Liver (tissue), 10 donors: ENCODE measurements at places on chromosomes 1 and 21. TPM values are rescaled to one million over a fixed set of nuclear protein-coding genes. Genes with fewer than 3 reads are reported as not detected.
A peak's percentile ranks its signal among the peaks of the same experiment; 100 is the strongest.

GRCh38 chr1:212286556-212287131, 1.4 kb downstream of the PPP2R5A start:
- no peak for DNase-seq

- DNase-seq: peak; percentile 46
Measured at GRCh38 chr1:28437924-28438699, 67.7 kb upstream of the RCC1 start.

The DMBX1 gene
- total RNA-seq: not detected

DNA sequence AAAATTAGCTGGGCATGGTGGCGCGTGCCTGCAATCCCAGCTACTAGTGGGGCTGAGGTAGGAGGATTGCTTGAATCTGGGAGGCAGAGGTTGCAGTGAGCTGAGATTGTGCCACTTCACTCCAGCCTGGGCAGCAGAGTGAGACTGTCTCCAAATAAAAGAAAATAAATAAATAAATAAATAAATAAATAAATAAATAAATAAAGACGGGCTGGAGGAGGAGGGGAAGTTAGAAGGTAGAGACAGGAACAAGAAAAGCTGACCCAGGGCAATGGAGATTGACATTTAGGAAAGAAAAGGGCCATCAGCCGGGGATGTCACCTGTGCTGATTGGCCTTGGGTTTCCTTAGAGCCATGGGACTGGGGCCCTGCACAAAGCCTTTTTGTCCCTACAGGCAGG, 153.7 kb upstream of the IGSF21 start:
- no peak for DNase-seq

GRCh38 chr21:21076491-21076890, 78.3 kb downstream of the NCAM2 start:
- no peak for DNase-seq

DNA sequence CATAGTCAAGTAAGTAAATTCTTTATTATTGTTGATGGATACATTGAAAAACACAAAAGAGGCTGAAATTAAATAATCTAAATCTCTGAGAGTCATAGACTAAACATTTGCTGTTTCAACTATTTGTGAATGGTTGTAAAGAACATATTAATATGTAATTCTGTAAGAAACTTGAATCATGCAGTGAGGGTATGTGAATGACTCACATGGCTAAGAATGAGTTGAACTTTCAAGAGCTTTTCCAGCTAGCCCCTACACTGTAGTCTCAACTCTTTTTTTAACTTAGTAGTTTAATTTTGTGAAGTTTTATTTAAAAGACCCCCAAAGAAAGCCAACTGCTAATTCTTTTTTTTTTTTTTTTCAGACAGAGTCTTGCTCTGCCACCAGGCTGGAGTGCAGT, 588.1 kb downstream of the DPYD start:
- DNase-seq: no peak

DNA sequence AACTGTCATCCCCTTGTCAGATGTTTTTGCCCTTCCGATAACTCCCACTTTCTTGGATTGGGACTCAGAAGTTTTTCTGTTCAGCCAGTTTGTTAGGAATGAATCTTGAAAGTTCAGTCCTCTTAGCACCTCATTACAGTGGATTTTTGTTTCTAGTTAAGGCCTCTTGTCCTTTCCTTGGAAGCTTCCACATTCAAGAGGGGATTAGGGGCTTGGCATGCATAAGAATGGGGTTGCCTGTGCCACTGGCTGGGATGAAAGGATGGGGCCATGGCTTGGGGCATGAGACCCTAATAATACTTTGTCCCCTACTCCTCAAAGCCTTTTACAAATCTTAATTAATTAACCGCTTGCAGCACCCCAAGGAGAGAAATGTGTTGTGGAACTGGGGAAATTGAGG, 2.4 kb upstream of the DHDDS start:
- no peak for DNase-seq

GRCh38 chr1:88595355-88596002, 88.6 kb upstream of the PKN2 start:
- DNase-seq: no peak

- no peak for DNase-seq
Measured at GRCh38 chr21:19565587-19565986, 1162.0 kb upstream of the TMPRSS15 start.

DNA sequence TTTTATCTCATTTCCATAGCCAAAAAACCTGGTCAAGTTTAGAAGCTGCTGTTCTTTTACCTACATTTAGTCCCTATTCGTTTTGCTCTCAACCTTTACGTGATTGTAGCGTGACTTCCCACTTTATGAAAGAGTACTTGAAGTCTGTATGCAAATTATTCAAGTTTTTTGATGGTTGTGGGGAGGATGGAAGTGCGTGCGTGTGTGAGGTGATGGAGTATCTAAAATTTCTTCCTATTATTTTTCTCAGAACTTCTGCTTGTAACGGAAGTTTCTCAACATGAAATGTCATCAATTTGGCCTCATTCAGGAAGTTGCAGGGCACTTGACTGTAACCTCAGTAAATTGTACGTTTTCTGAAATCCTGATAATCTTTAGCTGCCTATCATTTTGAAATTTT, 64.0 kb downstream of the SAMSN1 start:
- DNase-seq: no peak
